ENCODE measurements at places on chromosomes 2 and 18.

GRCh38 chr2:150450765-150451164 is 36.7 kb downstream of the RND3 start:
- no peak for DNase-seq

DNA sequence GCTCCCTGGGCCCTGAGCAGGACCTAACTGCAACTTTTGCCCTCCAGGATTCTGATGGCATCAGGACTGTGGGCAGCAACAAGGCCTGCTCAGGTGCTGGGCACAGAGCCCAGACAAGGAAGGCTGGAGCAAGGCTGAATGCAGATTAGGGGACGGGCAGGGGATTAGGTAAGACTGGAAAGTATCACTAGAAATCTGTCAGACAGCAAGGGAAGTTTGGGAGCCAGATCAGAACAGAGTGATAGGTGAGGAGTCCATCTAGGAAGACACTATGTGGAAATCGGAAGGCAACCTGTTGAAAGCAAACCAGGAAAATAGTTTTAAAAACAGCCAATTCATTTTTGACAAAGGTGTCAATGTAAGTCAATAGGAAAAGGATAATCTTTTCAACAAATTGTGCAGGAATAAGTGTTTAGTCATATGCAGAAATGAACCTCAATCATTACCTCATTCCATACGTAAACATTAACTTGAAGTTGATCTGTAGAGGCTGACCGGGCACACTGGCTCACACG is 56.4 kb upstream of the STPG4 start:
- peak; percentile 58 for DNase-seq

- DNase-seq = no peak
Measured at GRCh38 chr2:200399046-200399445, 92.6 kb downstream of the SPATS2L start.

- DNase-seq = no peak
Measured at GRCh38 chr2:20634507-20635112, 16.3 kb downstream of the HS1BP3 start.

- DNase-seq = no peak
Measured at GRCh38 chr2:239257511-239257937, 143.3 kb downstream of the HDAC4 start.

- no peak for DNase-seq
Measured at GRCh38 chr2:238974081-238974480, 126.2 kb downstream of the TWIST2 start.

DNA sequence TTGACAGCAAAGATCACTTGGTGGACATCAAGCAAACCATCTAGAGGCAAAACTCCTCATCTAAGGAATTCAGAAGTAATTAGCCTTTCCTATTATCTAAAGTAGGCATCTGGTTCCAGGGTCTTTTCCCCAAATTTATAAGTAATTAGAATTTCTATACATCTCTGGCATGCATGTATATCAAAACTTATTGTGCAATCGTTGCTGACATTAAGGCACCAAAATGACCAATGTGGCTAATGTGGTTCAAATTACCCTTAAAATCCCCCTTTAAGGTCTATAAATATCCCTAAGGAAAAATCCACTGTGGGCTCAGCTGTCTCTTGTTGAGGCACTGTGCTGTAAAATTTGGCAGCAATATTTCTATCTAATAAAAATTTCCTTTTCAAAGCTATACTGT is 695.9 kb upstream of the LRRTM4 start:
- no peak for DNase-seq

DNA sequence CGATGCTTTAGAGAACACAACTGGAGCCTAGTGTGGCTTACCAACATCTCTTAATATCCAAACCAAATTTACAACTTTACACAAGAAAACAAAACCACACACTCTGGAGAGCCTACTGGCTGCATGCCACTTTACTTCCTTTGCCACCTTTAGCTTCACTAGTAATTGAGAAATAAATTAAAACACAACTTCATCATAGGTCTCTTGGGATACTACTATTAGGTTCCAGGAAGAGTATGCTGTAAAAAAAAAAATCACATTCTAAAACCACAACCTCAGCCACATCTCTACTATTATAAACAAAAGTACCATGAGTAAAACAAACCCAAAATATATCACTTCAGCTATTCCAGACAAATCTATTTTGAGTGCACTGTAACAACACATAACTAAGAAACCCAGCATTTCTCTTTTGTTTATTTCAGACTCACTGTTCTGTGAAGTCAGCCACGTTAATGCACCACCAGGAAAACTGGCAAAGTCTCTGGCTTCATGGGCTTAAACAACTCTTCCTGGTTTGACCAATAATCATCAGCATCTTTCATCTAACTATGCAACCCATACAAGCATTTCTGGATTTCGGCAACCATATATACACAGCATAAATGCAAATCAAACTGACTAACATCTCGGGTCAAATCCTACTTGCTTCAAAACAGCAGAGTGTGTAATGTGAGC is 59.1 kb downstream of the REV1 start:
- DNase-seq = no peak

DNA sequence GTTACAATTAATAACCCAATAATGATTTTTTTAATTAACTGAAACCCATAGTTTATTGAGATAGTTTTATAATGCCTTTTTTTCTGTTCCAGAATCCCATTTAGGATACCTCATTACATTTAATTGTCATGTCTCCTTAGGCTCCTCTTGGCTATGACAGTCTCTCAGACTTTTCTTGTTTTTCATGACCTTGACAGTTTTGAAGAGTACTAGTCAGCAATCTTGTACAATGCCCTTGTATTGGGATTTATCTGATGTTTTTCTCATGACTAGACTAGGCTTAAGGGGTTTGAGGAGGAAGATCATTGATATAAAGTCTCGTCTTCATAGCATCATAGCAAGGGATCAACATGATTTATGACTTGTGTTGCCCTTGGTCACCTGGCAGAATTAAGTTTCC is 72.4 kb downstream of the PPP1R1C start:
- no peak for DNase-seq

- no peak for DNase-seq
Measured at GRCh38 chr2:12636837-12637581, 79.7 kb upstream of the TRIB2 start.

- DNase-seq = no peak
Measured at GRCh38 chr2:95165030-95165370, 609 bp upstream of the ZNF2 start.

DNA sequence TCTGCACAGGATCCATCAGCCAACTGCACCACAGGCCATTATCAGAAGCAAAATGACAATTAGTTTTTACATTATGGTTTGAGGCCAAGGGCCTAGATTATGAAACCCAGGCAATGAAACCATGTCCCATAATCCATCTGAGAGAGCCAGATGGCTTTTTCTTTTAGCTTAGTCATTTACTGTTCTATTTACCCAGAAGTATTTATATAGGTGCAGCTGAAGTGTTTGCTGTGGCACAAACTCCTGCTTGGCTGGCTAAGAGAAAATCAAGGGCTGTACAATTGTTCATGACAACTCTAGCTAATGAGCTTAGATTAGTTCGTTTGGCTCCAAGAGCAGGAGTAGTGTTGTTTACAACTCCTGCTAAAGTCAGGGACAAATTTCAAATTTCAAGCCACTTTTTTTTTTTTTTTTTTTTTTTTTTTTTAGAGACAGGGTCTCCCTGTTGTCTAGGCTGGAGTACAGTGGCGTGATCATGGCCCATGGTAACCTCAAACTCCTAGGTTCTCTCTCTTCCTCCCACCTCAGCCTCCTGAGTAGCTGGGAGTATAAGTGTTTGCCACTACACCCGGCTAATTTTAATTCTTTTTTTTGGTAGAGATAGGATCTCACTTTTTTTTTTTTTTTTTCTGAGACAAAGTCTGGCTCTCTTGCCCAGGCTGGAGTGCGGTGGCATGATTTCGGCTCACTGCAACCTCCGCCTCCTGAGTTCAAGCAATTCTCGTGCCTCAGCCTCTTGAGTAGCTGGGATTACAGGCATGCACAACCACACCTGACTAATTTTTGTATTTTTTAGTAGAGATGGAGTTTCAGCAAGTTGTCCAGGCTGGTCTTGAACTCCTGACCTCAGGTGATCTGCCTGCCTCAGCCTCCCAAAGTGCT is 18.4 kb upstream of the REV1 start:
- DNase-seq = peak; percentile 23

- DNase-seq = no peak
Measured at GRCh38 chr2:174083843-174084458, 118.8 kb upstream of the SP3 start.
